ENCODE measurements at places on chromosomes 7 and 10. TPM values are rescaled to one million over a fixed set of nuclear protein-coding genes. Genes with fewer than 3 reads are reported as not detected.

DNA sequence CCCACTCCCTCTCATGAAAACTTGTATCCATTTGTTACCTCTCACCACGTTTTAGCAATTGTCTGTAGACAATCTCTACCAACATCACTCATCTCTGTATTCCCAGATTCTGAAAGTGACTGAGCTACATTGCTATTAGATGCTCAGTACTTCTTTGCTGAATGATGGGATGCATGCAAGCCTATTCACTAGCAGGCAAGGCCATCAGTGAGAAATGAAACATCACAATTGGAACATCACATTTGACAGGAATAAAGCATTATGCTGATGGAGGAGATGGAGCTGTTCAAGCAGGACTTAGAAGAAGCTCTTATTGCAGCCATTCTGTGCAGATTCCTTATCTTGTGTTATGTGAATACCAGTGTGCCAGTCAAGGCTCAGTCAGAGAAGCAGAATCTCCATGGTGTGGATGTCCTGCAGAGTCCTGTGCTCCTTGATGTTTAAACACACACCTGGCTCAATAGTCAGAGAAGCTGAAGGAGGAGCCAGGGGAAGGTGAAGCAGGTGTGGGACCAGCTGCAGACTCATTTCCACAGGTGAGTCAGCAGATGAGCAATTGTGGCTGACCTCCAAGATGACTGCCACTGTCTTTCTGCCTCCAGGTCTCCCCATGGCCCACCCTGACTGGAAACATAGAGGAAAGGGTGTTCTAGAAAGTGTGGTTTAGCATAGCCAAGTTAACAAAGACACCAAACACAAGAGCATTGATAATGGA is 965.5 kb downstream of the GRID1 start:
- no peak for DNase-seq

Gene DRGX
- total RNA-seq = not detected

Gene KNDC1
- total RNA-seq = not detected

Gene PNLIPRP2
- total RNA-seq = not detected

GRCh38 chr7:151086802-151087244 is 548 bp downstream of the AGAP3 start:
- peak; percentile 48 for DNase-seq

Gene SH3PXD2A
- total RNA-seq = 7.4 TPM

DNA sequence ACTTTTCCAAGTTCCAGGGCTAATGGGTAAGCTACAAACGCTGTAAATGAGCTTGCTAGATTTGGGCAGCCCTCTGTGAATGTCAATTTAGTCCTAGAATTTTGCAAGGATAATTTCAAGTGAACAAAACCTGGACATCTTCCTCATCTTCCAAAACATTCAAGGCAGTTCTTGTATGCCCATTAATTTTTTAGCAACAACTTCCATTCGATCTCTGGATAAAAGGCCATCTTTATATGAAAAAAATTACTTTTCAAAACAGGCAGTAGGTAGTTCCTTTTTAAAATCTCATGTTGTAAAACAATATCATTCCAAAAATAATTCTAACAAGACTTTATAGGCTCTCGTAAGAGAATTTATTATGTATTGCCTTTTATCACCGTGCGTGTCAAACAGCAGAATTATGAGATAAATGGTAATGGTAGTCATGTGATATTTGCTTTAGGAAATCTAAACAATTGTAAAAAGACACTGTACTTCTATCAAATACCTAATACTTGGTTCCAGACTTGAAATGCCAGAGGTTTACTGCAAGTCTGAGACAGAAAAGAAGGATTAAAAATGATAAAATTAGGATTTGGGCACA is 143.7 kb upstream of the NRP1 start:
- no peak for DNase-seq

DNA sequence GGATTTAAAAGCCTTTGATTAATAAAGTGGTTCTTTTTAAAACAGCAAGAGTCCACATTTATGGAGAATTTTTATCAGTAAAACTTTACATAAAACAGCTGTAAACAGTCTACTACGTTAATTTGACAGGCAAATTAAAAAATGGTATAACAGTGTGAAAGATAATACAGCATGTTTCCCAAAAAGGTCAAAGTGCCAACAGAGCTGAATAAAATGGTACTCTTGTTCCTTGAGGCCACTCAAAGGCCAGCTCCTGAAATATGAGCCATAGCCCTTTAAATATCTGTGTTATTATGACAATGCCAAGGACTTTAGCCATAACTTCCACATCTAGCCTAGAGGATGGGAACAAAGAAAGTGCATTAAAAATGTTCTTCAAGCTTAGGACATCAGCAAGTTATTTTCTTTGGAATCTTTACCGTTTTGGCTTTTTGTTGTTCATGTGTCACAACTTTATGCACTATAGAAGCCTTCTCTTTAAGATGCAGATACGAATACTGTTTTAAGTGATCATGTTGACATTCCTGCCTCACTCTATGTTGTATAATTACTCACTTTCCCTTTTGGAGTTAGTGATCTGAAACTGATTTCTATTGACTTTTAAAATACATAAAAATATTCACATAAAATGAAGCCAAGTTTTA is 165.6 kb downstream of the RNLS start:
- no peak for DNase-seq

GRCh38 chr7:7573701-7574100 is 7.0 kb downstream of the MIOS start:
- DNase-seq = no peak

DNA sequence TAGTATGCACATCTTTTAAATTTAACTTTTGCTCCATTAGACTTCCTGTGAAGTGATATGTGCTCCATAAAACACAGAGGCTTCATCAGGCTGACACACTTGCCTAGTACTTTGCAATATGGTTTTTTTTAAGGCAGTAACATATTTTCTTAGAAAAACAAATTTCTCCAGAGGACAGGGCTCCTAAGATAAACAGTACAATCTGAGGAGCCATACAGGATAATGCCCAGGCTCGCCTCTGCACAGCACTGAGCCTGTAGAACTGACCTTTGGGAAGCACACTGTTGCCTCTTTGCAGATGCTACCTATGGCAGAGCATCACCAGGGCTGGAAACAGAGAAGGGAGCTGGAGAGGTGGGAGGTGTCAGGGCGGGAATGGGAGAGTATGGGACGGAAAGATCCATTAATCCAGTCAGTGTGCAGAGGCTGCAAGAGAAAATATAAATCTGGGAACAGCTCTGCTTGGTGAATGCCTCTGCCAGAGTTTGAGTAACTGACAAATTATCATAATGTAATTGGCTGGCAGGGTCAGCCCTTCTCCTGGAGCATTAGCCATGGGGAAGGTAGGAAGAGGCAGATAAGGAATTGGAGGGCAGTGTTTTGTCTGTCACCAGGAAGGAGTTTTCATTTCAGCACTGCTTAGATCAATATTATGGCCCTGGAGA is 132.3 kb downstream of the CREB5 start:
- no peak for DNase-seq

GRCh38 chr7:37081436-37081835 is 357.1 kb upstream of the AOAH start:
- peak; percentile 60 for DNase-seq

GRCh38 chr10:104046651-104047050 is 39.0 kb downstream of the COL17A1 start:
- no peak for DNase-seq

- no peak for DNase-seq
These were observed 89.5 kb downstream of the ANK3 start for GRCh38 chr10:60299961-60300883.

GRCh38 chr10:124719213-124719851 is 24.8 kb downstream of the FAM53B start:
- peak; percentile 85 for DNase-seq

GRCh38 chr7:85475071-85475470 is 288.2 kb upstream of the SEMA3D start:
- DNase-seq = no peak

DNA sequence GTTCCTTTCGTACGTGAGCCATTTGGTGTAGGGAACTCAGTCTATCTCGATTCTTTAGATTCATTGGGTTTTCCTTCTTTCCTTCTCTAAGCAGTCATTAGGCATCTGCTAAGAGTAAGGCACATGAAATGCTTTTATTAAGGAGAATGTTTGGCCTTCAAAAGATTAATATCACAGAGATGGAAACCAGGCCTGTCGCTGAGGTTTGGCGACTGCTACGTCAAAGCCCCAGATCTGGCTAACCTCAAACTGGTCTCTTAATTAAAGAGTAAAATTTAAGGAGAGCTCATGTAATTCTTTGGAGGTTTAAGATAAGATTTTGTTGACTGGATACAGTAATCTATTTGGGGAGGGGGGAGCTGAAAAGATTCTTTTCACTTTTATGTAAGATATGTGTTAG is 189.8 kb downstream of the JCAD start:
- DNase-seq = no peak

Gene GSTO1
- 179 TPM for total RNA-seq

GRCh38 chr7:44762300-44762699 is 13.7 kb downstream of the ZMIZ2 start:
- no peak for DNase-seq

DNA sequence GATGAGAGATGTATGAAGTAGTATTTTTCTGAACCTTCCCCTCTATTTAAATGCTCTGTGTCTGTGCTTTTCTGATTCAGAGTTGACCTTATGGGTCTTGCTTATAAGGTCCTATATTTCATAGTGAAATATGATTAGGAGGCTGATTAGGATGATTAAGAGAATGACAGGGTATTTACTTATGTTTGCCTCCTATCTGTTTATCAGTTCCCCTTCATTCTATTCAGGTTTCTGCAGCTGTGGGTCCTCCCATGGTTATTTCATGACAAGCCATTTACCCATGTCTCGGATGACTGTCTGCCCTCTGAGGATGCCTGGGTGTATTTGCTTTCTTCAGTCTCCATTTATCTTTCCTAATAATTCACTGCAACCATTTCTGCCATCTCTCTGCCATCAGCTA is 16.9 kb downstream of the RPA3 start:
- no peak for DNase-seq

Gene ZMYND11
- total RNA-seq = 14.9 TPM

- no peak for DNase-seq
These were observed 982.4 kb upstream of the LRRTM3 start for GRCh38 chr10:65943451-65943850.

DNA sequence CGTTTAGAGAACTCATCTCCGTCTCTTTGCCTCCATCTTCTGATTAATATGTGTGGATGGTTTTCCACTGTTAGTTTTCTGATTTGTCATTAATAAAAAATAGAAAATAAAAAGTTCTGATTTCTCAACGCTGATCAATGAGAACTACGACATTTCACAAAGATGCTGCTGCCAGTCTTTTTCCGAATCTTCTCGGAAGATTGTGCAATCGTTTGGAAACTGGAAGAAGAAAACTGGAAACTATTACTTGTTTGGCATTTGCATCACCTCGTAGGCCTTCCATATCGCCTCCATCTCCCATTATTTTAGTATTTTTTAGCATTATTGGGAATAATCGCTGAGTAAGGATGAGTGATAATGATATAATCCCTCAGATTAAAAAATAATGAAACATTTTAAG is 123.2 kb upstream of the KLF6 start:
- no peak for DNase-seq

DNA sequence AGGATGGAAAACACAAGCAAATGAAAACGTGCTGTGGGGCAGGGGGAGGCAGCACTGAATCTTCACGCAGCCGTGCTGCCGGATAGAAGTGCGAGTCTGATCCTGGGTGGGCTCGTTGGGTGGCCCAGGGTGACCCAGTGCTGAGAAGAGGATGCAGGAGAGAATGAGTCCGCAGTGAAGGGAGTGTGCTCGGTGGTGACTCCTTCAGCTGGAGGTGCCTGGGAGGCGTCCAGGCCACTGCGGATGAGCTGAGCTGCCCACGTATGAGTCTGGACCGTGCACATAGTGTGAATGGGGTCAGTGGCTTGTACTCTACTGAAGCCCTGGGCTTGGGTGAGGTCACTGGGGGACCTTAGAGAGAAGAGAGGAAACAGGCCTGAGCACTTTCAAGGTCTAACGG is 190.0 kb upstream of the MGMT start:
- DNase-seq = no peak

DNA sequence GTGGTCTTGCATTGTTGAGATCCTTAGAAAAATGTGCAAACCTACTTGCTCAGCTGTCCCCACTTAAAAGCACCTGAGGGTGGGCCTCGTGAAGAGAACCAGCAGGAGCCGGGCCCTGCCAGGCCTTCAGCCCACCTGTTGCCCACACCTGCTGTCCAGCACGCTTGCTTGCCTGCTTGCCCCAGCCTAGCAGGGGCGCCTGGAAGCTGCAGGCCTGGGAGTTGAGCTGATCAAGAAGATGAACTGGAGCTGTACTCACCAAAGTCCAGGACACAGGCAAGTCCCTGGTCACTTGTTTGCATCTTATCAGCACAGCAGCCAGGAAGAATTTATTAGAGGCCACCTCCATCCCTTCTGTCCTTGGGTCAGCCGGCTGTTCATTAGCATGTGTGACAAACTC is 23.2 kb downstream of the CYP26A1 start:
- no peak for DNase-seq

DNA sequence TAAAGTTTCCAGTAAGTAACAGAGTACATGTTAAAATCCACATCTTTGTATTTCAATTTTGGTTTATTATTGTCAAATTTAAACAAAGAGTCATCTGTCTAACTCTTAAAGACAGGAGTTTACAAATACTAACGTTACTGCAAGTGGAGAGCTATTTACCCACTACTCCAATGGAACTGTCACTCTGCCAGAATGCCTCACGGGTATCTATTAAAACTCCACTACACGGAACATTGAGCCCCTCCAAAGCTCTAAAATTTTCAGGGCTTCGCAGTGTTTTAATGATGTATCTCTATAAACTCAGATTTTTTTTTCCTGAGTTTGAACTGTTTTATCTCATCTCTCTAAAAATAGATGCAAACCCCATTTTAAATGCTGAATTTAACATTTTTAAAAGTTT is 388.7 kb upstream of the SEMA3A start:
- DNase-seq = no peak

DNA sequence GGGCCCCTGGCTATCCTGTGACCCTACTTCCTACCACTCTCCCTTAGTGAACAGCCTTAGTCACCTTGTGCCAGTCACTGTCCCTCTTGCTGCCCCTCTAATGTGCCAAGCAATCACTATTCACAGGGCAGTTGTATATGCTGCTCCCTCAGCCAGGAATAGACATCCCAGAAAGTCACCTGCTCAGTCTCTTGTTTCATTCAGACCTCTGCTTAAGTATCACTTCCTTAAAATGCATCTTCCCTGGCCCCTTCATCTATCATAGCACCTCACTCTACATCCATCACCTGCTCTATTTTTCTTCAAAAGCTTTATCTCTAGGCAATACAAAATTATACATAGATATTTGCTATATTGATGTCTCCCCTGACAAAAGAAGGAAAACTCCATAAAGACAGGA is 328.4 kb upstream of the NFE2L3 start:
- no peak for DNase-seq

GRCh38 chr7:97512441-97513207 is 219.3 kb upstream of the TAC1 start:
- no peak for DNase-seq
